HS-5 (cell line): ENCODE measurements at places on chromosomes 16 and 17.

- DNase-seq = no peak
These were observed 7.1 kb downstream of the TRARG1 start for GRCh38 chr17:1286379-1287106.

- DNase-seq = no peak
These were observed 313.3 kb downstream of the FOXL1 start for GRCh38 chr16:86891631-86892030.

GRCh38 chr16:50102051-50102746 is 36.4 kb downstream of the HEATR3 start:
- peak; percentile 51 for DNase-seq

GRCh38 chr16:35398180-35398579 is 1938.8 kb downstream of the TP53TG3F start:
- DNase-seq = no peak
